ENCODE measurements at places on chromosomes 1 and 21.

DNA sequence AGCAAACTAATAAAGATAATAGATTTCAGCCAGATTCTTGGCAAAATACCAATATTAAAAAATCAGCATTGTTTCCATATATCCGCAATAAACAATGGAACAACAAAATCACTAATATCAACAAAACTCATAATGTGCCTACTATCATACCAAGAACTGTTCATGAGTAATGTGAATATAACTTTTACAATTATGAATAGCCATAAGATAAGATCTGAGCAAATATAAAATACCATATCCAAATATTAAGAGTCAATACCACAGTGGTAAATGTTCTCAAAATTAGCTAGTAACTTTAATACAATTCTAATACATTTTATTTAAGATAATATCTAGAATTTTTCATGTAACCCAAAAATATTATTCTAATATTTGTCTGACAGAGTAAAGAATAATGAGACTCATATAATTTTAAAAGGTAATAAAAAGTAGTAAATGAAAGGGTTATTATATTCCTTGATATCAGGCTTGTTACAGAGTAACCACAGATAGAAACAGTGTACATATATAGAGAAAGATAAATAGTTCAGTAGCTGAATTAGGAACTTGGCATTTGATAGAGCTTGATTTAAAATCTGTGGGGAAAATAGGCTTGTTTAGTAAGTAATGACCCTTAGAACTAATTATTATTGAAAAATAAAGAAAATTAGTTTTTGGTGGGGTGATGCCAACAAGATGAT is 2126.6 kb downstream of the MRPL39 start:
- no peak for DNase-seq

GRCh38 chr1:214107322-214108096 is 119.7 kb downstream of the PROX1 start:
- DNase-seq = no peak

GRCh38 chr21:36688324-36688723 is 10.6 kb upstream of the SIM2 start:
- DNase-seq = no peak

- no peak for DNase-seq
Measured at GRCh38 chr1:66426239-66426853, 107.6 kb upstream of the SGIP1 start.

DNA sequence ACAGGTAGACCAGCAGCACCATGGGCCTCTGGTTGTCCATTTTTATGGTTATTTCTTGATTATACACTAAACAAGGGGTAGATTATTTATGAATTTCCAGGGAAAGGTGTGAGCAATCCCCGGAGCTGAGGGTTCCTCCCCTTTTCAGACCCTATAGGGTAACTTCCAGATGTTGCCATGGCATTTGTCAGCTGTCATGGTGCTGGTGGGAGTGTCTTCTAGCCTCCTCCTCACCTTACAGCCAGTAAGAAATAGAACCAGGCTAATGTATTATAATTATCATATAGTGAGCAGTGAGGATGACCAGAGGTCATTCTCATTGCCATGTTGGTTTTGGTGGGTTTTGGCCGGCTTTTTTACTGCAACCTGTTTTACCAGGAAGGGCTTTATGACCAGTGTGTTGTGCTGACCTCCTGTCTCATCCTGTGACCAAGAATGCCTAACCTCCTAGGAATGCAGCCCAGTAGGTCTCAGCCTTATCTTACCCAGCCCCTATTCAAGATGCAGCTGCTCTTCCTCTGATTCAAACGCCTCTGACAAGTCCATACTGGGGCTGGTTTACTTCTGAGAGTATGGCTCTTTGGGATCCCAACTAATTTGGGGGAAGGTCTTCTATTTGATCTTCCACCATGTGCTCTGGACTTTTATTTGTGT is 13.5 kb upstream of the TINAGL1 start:
- DNase-seq = no peak

All from NCI-H187 (cell line).